ENCODE measurements at places on chromosomes 2 and 18. TPM values are rescaled to one million over a fixed set of nuclear protein-coding genes. Genes with fewer than 3 reads are reported as not detected.

DNA sequence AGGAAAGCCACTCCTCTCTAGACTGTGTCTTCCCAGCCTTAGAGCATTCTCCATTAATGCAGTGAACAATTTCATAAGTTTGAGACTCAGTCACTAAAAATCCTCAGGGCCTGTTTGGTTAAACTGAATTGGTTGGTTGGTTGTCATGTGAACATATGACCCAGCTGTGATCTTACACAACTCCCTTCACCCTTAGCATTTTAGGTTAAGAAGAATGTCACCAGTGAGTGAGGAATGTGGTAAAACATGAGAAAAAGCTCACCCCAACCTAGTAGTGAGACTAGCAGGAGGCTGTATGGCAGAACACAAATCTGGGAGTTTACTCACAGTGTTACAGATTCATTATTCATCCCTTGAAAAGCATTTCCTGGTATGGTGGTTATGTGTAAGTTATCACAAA is 32.4 kb downstream of the LHCGR start:
- DNase-seq = peak; percentile 12

DNA sequence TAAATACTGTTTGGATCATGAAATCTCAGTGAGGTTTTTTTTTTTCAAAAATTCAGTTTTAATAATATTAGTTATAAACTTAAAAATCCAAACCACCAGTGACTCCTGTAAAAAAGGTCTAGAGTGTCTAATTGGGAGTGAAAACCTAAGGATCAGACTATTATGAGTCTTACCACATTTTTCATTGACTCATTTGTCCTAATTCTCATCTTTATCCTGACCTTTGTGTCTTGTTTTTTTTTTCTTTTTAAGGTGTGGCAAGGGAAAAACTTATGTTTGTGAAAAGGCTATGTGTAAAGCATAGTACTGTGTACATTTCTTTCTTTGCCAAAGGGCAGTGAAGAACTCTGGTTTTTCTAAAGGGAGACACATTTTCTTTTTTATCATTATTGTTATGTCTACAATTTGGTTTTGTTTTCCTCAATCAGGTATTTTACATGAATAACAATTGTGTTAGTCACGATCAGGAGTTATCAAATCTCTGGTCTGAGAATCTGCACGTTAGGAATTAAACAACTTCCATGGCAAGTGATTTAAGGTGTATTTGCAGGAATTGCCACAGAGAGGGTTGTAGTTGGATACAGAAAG is 52.6 kb downstream of the RHBDD1 start:
- no peak for DNase-seq

DNA sequence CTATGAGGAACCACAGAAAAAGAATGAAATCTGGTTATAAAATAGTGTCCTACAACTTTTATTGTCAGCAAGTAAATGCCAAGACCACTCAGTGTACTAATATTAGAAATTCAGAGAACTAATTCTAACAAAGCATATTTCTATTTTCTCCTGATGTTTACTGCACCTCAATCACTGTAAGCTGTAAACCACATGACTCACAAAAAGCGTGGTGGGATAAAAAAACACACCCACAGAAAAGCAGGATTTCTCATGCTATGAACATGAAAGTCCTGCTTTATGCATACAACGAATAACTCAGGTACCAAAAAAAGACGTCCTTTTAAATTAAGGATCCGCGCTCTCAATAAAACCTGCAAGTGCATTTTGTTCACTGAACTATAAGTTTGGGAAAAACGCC is 797 bp downstream of the TXNL4A start:
- no peak for DNase-seq

DNA sequence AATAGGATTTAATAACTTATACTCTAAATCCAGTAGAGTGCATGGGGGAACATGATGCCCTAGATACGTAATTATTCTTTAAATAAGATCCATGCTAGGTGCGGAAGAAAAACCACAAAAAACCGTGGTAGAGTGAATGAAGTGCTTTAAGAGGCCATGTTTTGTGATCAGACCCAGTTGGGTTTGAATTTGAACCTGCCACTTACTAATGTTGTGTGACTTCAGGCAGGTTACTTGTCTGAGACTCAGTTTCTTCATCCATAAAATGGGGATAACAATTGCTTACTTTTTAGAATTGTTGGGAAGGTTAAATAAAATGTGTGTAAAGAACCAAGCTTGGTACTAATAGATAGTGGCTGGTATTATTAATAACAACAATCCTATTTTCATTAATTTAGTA is 17.2 kb downstream of the MIB1 start:
- no peak for DNase-seq

DNA sequence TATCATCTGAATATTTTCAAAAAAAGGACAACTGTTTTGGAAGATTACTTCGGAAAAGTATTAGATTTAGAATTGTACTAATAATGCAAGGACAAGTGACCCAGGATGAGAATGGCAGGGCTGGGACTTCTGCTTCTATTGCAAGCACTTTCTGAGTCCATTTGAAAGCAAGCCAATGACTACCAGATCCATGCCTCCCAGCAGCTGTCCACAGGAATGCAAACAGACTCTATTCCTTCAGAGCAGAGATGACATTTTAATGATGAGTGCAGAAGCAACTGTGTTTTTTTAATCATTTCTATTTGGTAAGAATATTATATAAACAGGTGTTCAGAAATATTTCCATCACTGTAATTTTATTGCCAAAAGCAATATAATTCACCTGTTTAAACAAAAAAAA is 456.7 kb downstream of the SOX11 start:
- no peak for DNase-seq

DNA sequence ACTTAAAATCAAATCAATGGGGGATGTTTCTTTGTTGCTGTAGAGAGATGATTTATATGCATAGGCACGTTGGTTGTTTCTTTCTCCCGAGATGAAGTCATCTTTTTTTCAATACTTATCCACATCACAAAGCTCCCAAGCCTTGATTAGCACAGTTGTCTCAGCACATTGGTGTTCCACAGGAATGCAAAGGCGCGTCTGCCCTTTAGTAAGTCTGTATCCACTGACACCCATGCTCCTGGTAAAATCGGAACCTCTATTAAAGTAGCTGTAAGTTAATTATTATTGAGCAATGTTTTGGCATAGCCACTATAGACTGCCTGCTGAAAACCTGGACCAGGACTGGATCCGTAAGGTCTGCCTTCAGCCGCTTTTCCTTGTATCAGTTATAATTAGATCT is 77.6 kb upstream of the RBM44 start:
- DNase-seq = no peak

DNA sequence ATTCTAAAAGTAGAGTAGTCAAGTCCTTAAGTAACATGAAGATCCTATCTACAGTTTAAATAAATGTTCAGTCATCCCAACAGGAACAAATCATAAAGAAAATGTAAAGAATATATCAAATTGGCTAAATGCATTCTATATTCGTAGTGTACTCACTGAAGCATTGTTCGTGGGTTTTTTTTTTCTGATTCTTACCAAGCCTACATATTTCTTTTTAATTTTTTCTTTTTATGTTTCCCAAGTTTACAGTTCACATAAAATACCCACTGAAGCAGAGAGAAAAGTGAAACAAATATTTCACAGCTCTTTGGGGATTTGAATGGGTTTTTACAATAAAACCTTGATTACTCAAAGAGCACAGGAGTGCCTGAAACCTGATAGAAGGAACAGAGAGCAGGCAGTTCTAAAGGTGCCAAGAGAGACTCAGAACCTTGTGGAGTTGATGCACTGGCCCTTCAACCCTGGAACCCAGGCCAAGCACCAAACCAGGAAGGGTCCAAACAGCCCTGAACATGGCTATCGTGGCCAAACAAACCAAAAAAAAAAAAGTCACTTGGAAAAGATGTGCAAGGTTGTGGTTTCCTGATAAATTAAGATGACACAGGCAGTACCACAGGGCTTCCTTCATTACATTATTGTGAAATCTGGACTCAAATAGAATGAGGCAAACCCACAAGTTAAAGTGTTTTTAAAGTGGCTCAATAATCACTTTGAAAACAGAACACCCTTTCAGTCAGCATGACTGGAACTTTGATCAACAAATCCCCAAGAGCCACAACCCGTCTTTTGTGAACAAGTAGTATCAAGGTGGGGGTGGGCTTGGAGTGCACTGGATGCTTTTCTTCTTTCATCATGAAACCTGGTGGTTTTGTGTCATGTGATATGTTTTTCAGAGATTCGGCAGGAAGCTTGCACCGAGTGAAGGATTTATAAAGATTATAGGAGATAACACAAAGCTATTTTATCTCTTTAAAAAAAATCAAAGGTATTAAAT is 245.0 kb upstream of the FN1 start:
- peak; percentile 88 for DNase-seq

- no peak for DNase-seq
Measured at GRCh38 chr18:24201699-24202687, 63.1 kb downstream of the CABYR start.

DNA sequence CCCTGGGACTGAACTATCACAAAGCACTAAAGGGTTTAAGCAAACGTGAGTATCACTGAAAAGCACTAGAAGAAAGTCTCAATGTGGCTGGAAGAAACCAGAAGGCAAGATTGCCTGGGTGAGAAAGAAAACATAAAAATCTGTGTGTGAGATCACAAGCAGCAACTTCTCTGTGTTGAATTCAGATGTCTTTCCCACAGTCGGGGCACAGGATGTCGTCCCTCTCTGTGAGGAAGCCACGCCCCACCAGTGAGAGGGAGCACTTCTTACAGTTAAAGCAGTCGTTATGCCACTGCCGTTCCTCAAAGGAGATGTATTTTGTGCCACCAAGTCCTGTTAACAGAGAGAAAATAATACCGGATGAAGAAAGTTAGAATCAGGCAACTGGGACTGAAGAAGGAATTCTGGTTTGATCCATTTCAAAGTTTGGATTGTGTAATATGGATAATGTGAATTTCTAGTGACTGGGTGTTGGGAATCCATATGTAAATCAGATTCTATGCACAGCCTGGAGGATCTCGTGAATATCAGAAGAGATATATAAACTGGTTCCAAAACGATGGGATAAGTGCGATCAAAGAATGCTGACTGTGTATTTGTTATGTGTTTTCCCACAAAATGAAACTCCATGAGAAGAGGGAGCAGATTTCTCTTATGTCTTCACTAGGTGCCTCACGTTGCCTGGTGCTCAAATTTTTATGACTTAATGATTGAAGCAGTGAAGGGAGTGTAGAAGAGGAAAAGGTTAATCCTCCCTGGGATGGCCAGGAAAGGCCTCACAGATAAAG is 24.0 kb downstream of the C2orf49 start:
- no peak for DNase-seq

DNA sequence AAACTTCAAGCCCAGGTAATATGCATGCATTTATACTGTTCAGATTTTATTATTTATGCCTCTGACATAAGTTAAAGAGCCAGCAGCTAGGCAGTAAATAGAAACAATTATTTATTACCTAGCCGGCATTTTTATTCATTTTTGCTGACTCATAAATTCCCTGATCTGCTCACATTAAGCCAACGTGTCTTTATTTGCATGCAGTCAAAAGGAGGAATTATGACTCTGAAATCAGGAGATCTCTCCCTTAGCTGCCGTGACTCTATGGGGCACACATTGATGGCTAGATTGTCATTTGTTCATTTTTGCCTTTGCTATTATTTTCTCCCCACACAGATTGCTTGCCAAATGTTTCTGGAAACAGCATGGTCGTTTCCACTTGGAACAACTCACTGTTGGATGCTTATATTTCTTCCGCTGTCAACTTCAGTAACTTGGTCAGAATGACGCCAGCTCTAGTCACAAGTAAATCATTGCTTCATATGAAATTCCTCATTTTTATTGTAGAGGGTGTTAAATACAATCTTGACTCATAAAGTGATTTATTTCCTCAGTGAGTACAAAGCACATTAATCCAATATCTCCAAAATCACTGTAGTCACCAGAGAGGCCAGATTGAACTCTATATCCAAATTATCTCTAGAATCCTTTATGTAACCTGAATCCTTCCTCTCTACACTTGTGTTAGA is 15.9 kb upstream of the ZBTB14 start:
- DNase-seq = peak; percentile 39

- peak; percentile 78 for DNase-seq
Measured at GRCh38 chr2:166293984-166294383, 81.8 kb downstream of the SCN9A start.

GRCh38 chr2:177921726-177922125 is 150.9 kb downstream of the PDE11A start:
- DNase-seq = no peak

DNA sequence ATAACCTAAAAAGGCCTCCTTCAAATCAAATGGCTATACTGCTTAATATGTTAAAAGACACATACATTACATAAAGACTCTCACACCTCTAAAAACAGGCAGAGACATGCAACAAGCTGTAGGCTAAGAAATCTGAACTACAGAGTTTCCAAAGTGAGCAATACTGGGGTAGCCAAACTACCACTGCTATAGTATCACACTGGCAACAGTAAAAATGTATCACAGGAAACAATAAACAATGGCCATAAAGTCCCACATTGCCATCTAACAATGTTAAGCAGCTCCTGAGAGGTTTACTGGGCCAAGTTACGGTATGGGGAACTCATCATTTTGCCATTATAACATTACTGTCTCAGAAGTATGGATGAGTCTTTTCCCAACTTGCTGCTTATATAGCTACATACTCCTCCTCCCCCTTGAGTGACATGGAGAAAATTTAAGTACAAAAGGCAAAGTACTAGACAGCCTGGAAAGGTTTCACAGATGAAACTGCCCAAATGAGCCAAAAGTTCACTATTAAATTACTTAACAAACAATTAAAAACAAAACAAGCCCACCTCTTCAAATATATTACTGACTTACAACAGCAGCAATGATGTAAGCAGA is 50.3 kb downstream of the SS18 start:
- peak; percentile 9 for DNase-seq

- DNase-seq = no peak
Measured at GRCh38 chr2:142723236-142723635, 154.2 kb upstream of the KYNU start.

GRCh38 chr18:28095631-28096030 is 81.3 kb downstream of the CDH2 start:
- no peak for DNase-seq

- no peak for DNase-seq
Measured at GRCh38 chr2:35447215-35447614, 908.4 kb upstream of the CRIM1 start.

- DNase-seq = no peak
Measured at GRCh38 chr2:25887624-25888242, 9.4 kb upstream of the ASXL2 start.

DNA sequence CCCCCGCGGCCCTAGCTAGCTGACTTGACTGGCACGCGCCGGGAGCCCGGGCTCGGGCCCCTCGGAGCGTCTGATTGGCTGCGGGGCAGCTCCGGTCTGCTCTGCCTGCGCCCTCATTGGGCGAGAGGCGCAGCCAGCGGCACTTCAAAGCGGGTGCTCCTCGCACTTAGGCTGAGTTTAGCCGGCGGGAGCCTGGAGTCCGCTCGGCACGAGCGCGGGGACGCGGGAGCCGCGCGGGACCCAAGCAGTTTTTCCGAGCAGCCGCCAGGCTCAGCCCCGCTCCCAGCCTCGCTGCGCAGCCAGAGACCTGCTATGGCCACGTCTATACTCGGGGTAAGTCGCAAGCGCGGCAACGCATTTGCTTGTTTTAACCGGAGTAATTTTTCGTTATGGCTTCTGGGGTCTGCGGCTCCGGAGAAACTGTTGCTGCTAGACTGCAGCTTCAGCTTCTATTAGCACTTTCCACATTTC is at the start of gene SP9:
Gene SP9, plus strand, starts transcription at position 174 of the 471 bp plus-strand sequence. Its CDS starts 139 bp downstream, at position 313.
- DNase-seq = no peak

Gene HOXD3
- total RNA-seq = 3.0 TPM

Gene CCDC138
- total RNA-seq = 10.6 TPM

Gene INHA
- total RNA-seq = 1.5 TPM

Gene SERPINB13
- not detected for total RNA-seq

Gene KCNK3
- total RNA-seq = 0.04 TPM

Gene TBC1D8
- 39.7 TPM for total RNA-seq

Gene ERICH2
- 1.4 TPM for total RNA-seq

Gene COL6A3
- 53.4 TPM for total RNA-seq

Gene C2orf81
- total RNA-seq = 1.6 TPM
